ENCODE measurements at places on chromosomes 13 and 19.

DNA sequence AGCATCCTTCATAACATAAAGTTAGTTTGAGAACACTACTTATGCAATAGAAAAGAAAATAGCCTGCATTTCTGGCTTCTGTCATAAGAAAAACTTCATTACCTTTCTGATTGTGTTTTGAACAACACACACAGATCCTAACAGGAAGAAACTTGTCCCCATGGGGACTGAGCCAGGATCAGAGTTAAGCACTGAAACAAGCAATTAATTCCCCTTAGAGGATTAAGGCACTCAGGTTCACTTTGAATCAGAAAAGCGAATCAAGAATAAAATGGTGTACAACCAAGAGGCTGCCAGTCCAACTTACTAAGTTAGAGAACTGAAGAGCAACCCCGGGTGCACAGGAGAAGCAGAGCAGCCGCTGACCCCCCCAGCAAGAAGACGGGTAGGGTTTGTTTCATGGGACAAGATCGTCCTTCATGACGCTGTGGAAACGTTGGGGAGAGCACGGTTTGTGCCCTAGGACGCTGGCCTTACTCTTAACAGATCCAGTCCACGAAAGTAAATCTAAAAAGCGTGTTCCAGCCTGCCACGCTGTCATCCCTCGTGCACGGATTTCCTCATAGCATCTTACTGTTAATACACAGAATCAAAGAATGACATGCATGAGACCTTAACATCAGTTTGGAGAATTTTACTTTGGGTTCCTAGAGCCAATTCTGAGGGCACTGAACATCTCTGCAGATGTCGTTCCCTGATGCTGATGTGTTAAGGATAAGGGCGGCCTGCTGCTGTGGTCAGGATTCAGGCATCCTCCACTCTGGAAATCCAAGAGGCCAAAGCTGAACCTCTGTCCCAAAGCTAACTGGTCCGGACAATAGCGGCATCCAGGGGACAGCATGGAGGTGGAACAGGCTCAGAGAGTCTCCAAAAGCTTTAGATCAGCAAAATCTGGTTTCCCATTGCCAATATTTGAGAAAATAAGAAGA lies 46.4 kb downstream of the GGACT start:
- DNase-seq = no peak

GRCh38 chr13:90187478-90188350 lies 1159.8 kb upstream of the MIR17HG start:
- no peak for DNase-seq

DNA sequence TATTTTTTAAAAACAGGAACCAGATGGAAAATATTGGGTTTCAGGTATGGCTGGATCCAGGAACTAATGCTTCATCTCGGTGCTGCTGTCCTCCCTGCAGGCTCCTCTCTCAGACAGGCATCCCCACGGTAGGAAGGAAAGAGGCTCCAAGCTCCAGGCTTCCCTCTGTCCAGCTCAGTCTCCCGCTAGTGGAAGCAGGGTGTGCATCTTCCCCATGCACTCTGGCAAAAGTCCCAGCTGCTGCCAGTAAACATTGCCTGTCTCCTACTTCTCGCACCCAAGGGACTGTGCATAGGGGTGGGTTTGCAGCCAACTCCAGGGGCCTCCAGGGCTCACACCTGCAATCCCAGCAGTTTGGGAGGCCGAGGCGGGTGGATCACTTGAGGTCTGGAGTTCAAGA lies 29.2 kb downstream of the IL12RB1 start:
- no peak for DNase-seq

DNA sequence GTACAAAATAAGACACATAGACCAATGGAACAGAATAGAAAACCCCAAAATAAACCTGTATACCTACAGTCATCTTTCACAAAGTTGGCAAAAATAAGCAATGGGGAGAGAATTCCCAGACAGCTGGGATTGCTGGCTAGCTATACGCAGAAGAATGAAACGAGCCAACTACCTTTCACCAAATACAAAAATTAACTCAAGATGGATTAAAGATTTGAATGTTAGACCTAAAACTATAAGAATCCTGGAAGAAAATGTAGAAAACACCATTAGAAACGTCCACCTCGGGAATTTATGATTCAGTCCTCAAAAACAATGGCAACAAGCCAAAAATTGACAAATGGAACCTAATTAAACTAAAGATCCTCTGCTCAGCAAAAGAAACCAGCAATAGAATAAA lies 408.1 kb upstream of the SLITRK1 start:
- DNase-seq = no peak

- no peak for DNase-seq
Observed at GRCh38 chr13:105213512-105213911, 1322.0 kb downstream of the EFNB2 start.

All from right renal pelvis (tissue), 4 donors.